ENCODE measurements at places on chromosomes 6 and 20.

- DNase-seq: peak; percentile 53
Measured at GRCh38 chr6:15431762-15432483, 186.1 kb downstream of the JARID2 start.

DNA sequence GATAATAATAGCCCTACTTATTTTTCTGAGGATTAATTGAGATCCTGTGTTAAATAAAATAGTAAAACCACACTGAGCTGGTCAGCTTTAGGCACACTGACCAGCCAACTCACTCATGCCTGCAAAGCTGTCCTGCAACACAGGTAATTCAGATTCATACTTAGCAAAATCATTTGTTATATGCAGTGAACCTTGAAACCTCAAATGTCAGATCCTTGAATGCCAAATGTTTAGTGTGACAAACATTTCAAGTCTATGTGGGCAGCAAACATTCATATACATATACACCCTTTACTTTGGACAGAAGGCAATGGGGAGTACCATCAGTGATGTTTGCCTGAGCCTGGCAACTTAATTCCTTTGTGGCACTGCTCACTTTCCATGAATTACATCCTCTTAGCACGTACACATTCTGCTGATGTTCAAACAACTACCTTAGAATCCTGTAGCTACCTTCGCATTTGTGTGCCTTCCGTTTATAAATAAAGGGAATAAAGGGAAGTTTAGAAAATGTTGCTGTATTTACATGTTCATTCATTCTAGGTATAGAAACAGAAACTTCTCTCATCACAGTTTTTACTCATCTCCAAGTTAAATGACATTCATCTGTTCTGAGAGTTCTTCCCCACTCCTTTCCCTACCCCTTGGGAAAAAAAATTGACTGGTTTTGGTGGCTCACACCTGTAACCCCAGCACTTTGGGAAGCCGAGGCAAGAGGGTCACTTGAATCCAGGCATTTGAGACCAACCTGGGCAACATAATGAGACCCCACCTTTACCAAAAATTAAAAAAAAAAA lies 140.8 kb downstream of the ZFAND3 start:
- no peak for DNase-seq

DNA sequence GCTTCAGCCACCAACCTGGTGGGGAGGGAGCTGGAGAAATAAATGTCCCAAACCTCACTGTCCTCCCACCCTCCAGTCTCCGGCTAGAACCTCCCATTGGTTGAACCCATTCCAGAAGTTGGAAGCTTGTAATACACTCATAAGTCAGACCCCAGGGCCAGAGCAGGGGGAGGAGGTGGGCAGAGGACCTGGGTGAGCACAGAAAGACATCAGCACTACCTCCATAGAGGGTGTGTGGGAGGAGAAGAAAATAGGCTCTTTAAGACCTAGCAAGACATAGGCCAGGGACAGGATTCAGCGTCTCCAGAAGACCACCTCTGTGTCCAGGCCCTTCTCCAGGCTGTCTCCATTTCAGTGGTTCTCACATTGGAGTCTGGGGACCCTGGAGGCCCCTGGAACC lies 73.3 kb upstream of the TOP1 start:
- DNase-seq: no peak

GRCh38 chr6:169225131-169225576 lies 28.5 kb downstream of the THBS2 start:
- no peak for DNase-seq

DNA sequence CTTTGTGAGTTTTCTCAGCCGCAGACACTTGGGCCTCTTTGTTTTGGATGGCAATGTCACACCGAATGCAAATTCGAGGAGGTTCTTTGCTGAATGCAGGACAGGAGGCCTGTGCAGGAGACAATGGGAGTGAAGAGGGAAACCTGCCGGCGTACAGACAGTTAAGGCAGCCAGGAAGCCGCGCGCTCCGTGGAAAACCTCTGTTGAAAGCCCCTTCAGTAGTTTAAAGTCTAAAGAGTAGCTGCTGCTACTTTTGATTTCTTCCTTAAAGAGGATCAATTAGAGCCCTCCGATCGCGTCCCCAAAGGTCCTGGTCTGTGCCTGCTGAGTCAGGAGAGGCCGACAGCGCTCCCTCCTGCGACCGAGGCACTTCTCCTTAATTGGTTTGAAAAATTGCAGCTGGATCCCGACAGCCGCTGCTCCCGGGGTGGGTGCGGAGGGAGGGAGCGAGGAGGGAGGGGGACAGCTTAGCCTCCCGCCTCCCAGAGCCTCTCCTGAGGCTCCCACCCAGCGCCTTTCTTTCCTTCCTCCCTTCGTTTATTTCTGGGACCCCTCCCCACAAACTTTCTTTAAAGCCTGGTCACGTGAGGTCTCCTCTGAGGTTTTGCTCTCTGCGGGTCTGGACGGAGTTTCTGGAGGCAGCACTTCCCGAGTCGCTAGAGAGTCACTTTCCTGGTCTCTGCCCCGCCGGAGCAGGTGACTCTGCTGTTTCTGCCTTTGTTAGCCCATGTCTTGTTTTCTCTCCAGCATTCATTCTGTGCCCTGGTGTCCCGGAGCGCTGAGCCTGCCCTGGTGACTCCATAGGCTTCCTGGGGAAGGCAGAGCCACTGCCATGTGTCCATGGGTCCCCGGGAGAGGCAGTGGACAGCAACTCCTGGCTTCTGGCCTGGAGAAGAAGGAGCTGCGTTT lies 22.3 kb upstream of the RPP40 start:
- DNase-seq: peak; percentile 69

DNA sequence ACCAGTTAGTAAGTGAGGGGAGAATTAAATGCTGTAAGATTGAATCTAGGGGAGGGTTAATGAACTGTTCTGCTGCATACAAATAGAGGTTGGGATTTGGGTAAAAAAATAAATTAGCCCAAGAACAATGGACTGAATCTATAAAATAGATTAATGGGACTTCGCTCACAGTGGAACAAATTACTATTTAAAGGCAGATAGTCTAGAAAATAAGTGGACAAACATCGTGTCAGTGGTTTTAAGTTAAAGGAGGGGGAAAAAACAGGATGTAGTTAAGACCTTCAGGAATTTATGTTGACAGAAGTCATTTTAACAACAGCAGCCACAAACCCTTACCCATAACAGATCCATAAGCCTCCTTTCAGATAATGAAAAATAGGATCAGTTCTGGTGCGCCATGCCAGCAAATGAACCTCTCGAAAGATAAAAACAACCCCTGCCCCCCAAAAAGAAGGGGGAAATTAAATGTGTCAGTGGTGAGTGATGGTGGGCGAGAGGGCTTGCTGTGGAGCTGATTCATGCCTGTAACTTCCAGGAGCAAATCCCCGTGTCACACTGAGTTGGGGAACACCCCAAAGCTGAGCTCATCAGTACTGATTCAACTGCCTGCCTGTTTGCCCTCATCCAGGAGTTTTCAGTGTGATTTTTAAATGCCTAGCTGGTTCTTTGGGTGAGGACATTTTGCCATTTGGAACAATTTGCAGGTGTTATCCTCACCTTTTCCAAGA lies 86.8 kb downstream of the PPP1R14C start:
- DNase-seq: no peak

GRCh38 chr20:4835244-4836177 lies 113.8 kb downstream of the PRND start:
- DNase-seq: no peak

DNA sequence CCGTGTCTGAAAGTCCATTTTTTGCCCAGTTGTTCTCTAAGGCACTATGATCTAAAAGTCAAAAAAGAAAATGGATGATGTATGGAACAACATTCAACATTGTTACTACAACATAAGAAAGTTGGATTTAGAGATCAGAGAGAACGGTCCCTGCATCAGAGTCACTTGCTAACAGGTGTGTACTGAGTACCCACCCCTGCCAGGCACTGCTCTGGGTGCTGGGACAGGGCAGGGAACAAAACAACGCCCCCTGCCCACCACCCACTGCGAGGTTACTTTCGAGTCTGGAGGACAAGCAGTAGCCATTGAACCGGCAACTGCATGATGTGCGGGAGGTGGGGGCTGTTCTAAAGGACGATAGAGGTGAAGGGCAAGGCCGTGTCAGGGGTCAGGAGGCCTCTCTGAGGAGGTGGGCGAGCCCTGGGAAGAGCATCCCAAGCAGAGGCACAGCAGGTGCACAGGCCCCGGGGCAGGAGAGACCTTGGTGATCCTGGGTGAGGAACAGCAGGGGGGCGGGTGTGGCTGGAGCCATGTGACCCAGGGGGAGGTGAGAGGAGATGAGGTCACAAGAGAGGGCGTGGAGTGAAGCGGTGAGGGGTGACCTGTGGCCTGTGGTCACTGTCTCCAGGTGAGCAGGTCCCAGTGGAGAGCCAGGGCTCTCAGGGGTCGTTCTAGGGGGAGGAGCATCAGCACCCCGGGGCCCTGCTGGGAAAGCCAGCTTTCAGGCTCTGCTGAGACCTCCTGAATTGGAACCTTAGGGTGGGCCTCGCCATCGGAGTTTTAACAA lies 197.5 kb upstream of the SULF2 start:
- no peak for DNase-seq

DNA sequence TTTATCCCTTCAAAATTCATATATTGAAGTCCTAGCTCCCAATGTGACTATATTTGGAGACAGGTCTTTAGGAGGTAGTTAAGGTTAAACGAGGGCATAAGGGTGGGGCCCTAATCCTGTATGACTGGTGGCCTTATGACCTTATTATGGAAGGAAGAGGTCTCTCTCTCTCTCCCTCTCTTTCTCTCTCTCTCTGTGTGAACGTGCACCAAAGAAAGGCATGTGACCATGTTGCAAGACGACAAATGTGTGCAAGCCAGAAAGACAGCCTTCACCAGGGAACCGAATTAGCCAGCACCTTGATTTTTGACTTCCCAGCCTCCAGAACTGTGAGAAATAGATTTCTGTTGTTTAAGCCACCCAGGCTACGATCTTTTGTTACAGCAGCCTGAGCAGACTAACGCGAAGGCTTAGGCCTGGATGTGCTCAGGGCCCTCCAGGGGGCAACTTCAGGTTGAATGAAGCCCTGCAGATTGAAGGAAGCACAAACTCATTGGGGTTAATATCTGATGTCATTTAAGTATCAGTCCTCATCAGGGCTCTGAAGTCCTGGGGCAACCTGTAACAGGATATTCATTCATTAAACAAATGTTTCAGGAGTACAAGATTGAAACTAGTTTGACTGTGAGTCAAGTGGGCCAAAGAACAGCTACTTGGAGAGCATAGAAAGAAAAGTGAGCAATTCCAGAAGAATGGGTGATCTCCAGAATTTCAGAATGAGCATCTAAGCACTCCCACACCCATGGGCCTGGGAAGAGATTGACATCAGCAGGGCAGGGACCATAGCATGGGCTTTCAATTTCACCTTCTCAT lies 157.4 kb upstream of the TNFAIP3 start:
- no peak for DNase-seq

DNA sequence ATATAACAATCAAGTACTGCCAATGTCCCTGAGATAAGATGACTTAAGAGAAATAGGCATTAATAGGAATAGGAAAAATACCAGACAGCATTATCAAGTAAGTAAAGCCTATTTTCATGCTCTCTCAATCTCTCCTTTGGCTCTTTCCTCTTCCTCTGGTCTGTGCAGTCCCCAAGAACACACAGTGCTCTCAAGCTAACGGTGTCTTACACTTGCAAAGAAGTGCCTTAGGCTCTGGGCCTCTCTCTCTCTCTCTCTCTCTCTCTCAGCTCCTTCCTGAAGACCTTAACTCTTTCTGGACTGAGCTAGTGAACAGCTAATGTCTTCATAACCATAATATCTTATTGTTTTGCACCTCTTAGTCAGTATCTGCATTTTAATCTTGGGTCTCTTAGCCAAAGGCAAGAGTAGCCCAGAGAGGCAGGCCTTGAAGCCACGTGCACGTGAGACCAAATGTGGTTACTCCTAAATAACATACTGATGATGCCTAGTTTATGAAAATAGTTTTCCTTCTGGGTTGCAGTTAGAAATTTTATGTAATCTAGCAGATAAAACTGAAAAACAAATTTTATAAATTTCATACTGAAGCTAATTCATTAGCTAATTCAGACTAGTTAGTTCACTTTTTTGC lies 70.8 kb downstream of the TPD52L1 start:
- DNase-seq: no peak

GRCh38 chr6:71127374-71127773 lies 161.2 kb upstream of the OGFRL1 start:
- DNase-seq: no peak

Measured in WERI-Rb-1 (cell line).